ENCODE measurements at places on chromosomes 3 and 15. TPM values are rescaled to one million over a fixed set of nuclear protein-coding genes. Genes with fewer than 3 reads are reported as not detected.

Gene NLGN1
- 14.8 TPM for total RNA-seq

Gene ADAMTS9
- total RNA-seq: 0.41 TPM

Gene SCAANT1
- not detected for total RNA-seq

Gene COL6A5
- total RNA-seq: not detected

Gene C3orf49
- not detected for total RNA-seq

- peaks cover 22% of the 10 kb centered on the region for H3K36me3 ChIP-seq
- H3K27me3 ChIP-seq: no peaks in the 10 kb centered on the region
- H3K4me3 ChIP-seq: no peak overlapping the region
- no peak overlapping the region for H3K27ac ChIP-seq
These were observed 6.1 kb downstream of the ZKSCAN7 start for GRCh38 chr3:44561076-44561475.

- DNase-seq: peak; percentile 8
- peaks cover 2% of the 10 kb centered on the region for H3K4me1 ChIP-seq
- H3K27me3 ChIP-seq: no peaks in the 10 kb centered on the region
- H3K27ac ChIP-seq: no peak overlapping the region
- H3K4me3 ChIP-seq: no peak overlapping the region
These were observed 76.3 kb upstream of the ABHD17C start for GRCh38 chr15:80618685-80619400.

GRCh38 chr3:28835751-28836150 lies 445.1 kb upstream of the RBMS3 start:
- DNase-seq: no peak
- no peak overlapping the region for H3K27ac ChIP-seq
- H3K4me3 ChIP-seq: no peak overlapping the region
- H3K4me1 ChIP-seq: 0 out of 2 replicates have a peak, but pooled peaks cover 1% of the 10 kb centered on the region
- H3K36me3 ChIP-seq: no peaks in the 10 kb centered on the region

DNA sequence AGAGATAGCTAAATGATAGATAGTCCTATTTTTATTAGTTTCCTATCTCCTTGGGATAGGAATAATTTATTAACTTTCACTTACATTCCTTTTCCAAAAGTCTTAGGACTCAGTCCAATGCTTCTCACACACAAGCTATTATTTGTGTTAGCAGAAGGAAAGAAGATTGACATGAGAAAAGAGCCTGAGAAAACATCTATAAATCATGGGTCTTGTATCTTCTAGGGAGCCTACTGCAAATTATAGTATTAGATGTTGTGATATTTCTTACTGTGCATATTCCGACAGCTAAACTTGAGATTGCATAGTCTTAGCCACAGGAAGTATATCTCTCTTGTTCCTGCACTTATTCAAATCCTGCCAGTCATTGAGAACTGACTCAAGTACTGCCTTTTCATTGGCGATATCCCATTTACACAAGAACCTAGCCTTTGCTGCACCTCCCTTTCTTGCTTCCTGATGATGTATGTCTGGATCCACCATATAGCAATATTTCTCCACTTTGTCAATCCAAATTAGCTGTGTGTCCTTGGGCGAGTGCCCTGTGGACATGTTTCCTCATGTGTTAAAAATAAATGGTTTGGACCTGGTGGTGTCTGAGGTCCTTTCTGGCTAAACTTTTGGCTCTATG lies 245.1 kb upstream of the LMCD1 start:
- no peaks in the 10 kb centered on the region for H3K36me3 ChIP-seq
- H3K4me3 ChIP-seq: no peak overlapping the region
- no peak overlapping the region for H3K27ac ChIP-seq
- H3K4me1 ChIP-seq: no peaks in the 10 kb centered on the region

DNA sequence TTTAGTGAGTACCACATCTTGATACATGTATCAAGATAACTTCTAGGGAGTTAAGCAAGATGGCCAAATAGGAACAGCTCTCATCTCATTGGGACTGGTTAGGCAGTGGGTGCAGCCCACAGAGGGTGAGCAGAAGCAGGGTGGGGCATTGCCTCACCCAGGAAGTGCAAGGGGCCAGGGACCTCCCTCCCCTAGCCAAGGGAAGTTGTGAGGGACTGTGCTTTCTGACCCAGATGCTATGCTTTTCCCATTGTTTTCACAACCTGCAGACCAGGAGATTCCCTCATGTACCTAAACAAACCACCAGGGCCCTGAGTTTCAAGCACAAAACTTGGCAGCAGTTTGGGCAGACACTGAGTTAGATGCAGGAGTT lies 665.0 kb upstream of the CBLB start:
- no peak overlapping the region for H3K27ac ChIP-seq
- H3K4me3 ChIP-seq: no peak overlapping the region
- no peaks in the 10 kb centered on the region for H3K36me3 ChIP-seq
- H3K27me3 ChIP-seq: no peaks in the 10 kb centered on the region

DNA sequence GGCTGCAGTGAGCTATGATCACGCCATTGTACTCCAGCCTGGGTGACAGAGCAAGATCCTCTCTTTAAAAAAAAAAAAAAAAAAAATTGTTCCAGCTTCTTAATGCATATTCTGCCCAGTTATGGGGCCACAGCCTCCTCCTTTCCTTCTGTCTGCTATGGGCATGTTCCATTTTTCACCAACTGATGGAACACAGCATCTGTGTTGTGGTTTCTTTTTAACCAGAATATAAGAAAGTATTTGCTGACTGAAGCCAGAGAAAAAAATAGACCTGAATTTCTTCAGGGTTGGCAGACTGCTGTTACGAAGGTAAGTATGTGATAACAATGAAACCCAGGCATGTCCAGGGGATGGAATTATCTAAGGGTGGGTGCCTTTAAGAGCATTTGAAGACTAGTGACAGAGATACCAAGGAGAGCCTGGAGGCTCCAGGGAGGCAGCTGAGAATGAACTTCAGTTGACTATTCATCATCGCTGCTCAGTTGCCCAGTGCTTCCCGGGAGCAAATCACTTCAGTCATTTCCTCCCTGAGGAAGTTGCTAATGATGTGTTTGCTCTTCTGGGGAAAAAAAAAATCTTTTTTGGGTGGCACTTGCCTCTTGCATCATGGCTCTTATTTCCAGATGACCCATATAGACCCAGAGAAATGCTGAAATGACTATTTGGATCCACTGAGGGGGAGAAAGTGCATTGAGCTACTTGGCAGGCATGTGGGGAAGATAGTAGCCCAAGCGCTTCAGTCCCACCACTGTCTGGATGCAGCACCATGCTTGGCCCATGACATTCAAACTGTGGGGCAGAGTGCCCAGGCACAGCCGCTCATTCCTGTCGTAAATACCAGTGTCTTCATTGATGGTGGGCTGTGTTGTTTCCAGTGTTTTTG lies 14.5 kb downstream of the NCBP2 start:
- DNase-seq: no peak
- H3K4me1 ChIP-seq: no peaks in the 10 kb centered on the region
- H3K36me3 ChIP-seq: peaks cover 20% of the 10 kb centered on the region
- no peak overlapping the region for H3K4me3 ChIP-seq

DNA sequence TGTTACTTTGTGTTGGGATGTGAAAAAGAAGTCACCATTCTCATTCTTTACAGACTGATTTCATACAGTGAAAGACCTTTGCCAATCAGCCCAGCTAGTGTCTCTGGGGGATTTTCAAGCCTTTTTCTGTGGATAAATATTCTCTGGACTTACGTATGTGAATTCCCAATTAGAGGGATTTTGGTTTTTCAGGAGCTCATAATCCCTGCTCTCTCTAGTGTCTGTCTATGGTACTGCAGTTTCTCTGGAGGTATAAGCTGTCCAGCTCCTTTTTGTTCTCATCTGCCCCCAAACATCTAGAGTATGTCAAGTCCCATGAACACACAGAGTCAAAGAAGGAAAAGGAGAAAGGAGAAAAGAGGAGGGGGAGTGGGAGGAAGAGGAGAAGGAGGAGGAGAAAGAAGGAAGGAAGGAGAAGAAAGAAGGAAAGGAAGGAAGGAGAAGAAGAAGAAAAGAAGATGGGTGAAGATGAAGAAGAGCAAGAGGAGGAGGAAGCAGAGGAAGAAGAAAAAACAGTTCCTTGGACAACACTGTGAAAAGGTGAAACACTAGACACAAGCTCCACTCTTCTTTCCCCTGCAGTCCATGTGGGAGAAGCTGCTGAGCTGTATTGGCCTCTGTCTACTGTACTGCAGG lies 218.6 kb downstream of the GREM1 start:
- DNase-seq: no peak
- H3K27ac ChIP-seq: no peak overlapping the region
- H3K4me1 ChIP-seq: no peaks in the 10 kb centered on the region
- no peak overlapping the region for H3K4me3 ChIP-seq
- H3K27me3 ChIP-seq: no peaks in the 10 kb centered on the region

GRCh38 chr3:112813723-112814171 lies 32.9 kb downstream of the CD200R1L start:
- no peak overlapping the region for H3K27ac ChIP-seq
- no peaks in the 10 kb centered on the region for H3K4me1 ChIP-seq
- no peaks in the 10 kb centered on the region for H3K36me3 ChIP-seq
- H3K4me3 ChIP-seq: no peak overlapping the region
- H3K27me3 ChIP-seq: no peaks in the 10 kb centered on the region
- no peak for DNase-seq

DNA sequence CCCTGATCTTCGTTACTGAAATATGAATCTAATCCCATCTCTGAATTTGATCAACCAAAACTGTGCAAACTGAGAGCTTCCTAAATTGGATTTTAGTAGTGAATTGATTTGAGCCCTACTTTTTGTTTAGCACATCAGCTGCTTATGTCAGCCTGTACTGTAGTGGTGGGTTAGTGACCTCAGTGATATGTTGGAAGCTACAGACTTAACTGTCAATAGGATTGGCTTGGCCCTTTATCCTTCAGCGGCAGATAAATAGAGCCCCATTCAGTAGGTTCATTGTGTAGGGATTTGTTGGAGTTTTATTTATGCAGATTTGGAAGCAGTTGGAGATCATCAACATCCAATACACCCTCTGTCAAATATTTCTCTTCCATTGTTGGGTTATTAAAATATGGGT lies 409.7 kb downstream of the SOX2 start:
- H3K36me3 ChIP-seq: no peaks in the 10 kb centered on the region
- DNase-seq: no peak
- H3K27ac ChIP-seq: no peak overlapping the region
- H3K4me3 ChIP-seq: no peak overlapping the region
- no peaks in the 10 kb centered on the region for H3K4me1 ChIP-seq

DNA sequence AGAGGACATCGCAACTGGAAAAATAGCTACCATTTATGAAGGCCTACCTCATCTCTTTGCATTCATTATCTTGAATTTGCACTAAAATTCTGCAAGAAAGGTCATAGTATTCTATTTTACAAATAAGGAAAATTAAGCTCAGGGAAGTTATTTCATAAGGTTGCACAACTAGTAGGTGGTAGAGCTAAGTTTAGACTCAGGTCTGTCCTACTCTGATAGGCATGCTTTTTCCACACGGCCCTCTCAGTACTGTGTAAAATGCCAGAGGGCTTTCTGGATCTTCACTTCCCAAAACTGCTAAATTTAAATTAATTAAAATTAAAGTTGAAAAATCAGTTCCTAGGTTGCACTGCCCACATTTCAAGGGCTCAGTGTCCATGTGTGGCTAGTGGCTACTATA lies 18.3 kb downstream of the MAP2K1 start:
- H3K36me3 ChIP-seq: no peaks in the 10 kb centered on the region
- no peak for DNase-seq
- H3K27me3 ChIP-seq: no peaks in the 10 kb centered on the region
- H3K27ac ChIP-seq: no peak overlapping the region
- no peak overlapping the region for H3K4me3 ChIP-seq

- no peaks in the 10 kb centered on the region for H3K4me1 ChIP-seq
- H3K36me3 ChIP-seq: no peaks in the 10 kb centered on the region
- H3K27me3 ChIP-seq: no peaks in the 10 kb centered on the region
- H3K27ac ChIP-seq: no peak overlapping the region
These were observed 469.4 kb upstream of the ROBO2 start for GRCh38 chr3:76570436-76571057.

DNA sequence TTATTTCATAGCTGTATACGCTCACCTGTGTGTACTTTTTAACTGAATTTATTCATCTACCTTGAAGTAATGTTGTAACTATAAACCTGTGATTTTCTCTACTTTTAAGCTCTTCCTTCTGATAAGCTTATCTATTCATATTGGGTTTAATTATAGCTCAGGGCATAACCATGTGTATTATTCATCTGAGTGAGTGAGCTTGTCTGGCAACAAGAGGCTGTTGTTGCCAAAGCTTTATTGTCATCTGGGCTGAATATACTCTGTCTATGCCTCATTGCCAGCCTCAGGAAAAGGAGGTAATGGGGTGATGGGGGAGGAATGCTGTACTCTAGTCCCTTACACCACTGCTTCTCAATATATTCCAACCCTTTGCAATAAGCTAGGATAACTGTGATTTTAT lies 292.4 kb downstream of the UBE2E2 start:
- no peak overlapping the region for H3K27ac ChIP-seq
- no peaks in the 10 kb centered on the region for H3K36me3 ChIP-seq
- H3K27me3 ChIP-seq: no peaks in the 10 kb centered on the region
- H3K4me3 ChIP-seq: no peak overlapping the region

DNA sequence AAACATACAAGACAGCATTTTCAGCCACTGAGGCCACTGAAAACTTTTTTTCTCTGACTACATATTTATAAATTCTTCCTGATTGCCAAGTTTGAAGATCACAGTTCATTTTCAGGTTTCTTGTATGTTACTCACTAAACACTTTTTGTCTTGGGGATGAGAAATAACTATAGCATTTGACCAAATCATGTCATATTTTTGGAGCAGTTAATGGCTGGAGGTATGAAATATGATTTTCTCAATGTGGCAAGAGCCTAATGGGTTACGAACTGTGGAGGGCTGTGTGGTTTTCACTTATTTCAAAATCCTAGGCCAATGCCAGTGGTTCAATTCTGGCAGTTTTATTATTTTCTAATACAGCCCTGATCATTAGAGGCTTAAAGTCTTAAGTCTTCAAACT lies 64.4 kb downstream of the USP13 start:
- DNase-seq: no peak
- peaks cover 8% of the 10 kb centered on the region for H3K4me1 ChIP-seq
- H3K27ac ChIP-seq: no peak overlapping the region
- H3K4me3 ChIP-seq: no peak overlapping the region
- H3K36me3 ChIP-seq: peaks cover 5% of the 10 kb centered on the region

DNA sequence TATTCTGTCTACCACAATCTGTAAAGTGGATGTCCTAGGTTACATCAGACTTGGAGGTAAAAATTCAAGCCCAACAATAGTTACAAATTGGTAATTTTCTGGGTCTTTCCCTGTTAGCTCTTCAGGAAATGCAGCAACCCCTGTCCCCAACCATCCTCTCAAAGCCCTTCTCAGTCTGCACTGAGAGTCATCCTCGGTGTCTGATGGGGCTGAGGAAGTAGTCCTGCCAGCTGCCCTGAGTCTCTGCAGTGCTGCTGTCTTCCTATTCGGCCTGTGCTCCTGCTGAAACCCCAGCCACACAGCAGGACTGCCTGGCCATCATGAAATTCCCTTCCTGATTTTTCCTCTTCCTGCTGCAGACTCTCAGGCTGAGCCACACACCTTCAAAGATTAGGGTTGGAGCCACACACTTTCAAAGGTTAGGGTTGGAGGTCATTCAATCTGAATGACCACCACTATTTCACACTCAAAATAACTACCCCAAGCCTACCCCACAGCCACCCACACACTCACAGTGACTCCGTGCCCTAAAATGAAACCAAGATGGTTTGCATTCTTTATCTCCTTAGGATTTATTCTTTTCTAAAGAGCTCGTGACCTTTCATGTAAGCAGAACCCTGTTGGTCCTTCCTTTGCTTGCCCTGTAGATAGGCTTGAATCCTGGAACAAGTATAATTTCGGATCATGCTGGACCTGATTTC lies 17.6 kb downstream of the TRIM42 start:
- no peaks in the 10 kb centered on the region for H3K36me3 ChIP-seq
- H3K27ac ChIP-seq: no peak overlapping the region
- no peaks in the 10 kb centered on the region for H3K4me1 ChIP-seq
- no peak overlapping the region for H3K4me3 ChIP-seq
- no peak for DNase-seq
- H3K27me3 ChIP-seq: no peaks in the 10 kb centered on the region

- H3K36me3 ChIP-seq: no peaks in the 10 kb centered on the region
- H3K27ac ChIP-seq: no peak overlapping the region
- H3K4me3 ChIP-seq: no peak overlapping the region
- no peak for DNase-seq
- H3K4me1 ChIP-seq: peaks cover 9% of the 10 kb centered on the region
These were observed 23.8 kb downstream of the STIMATE start for GRCh38 chr3:52873433-52874159.

All from H1 (cell line).